ENCODE measurements at places on chromosomes 7 and 10.

DNA sequence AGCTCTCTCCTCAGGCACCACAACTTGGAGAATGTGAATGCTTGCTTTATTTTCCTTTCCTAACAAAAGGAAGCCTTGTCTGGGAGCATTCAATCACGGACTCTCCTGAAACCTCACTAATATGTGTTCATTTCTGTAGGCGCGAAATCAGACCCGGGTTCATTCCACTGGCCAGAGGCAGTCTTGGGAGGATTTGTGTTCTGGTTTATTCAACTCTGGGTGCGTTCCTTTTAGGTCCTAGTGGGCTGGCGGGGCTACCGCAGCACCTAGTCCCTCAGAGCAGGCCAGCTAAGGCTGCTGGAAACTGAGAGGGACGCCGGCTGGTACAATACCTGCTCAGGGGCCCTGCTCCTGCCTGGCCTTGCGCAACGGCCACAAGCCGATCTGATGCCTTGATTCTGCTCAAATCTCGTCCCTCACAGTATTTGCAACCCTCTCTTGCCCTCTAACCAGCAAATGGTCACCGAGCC, 7.5 kb downstream of the HOXA4 start:
- no peak for DNase-seq

DNA sequence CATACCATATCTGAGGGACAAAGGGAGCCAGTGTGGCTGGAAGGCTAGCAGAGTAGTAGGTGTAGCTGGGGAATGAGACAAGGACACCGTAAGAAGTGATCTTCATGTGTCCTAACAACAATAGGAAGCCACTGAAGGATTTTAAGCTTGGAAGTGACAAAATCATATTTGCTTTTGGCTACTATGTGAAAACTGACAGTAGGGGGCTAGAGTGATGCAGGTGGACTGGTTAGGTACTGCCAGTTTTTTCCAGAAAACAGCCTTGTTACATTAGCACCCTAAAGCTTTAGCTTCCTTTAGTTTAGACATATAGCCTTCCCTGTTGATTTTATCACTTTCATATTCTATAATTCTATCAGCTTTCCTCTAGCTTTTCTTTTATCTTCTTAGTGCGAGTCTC, 637.1 kb downstream of the ANKRD7 start:
- no peak for DNase-seq

- peak; percentile 41 for DNase-seq
Observed at GRCh38 chr10:88114368-88114767, 250.9 kb downstream of the PTEN start.

- DNase-seq: no peak
Observed at GRCh38 chr7:124059375-124059774, 26.5 kb upstream of the TMEM229A start.

GRCh38 chr10:123891144-123892071, at the start of gene CPXM2:
Gene CPXM2, minus strand, starts transcription at chr10:123891807. Its CDS starts 148 bp downstream, at chr10:123891659.
- no peak for DNase-seq

DNA sequence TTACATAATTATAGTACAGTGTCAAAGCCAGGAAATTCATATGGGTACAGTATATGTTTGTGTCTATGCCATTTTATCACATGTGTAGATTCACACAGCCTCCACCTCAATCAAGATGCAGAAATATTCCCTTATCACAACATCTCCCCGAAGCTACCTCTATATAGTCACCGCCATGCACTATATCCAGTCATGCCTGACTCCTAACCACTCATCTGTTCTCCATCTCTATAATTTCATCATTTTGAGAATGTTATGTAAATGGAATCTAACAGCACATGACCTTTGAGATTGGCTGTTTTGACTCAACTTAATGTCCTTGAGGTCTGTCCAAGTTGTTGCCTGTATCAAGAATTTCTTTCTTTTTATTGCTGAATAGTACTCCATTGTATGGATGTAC, 22.3 kb upstream of the SLC25A13 start:
- no peak for DNase-seq

GRCh38 chr7:122616951-122617350, 82.0 kb downstream of the RNF133 start:
- no peak for DNase-seq

DNA sequence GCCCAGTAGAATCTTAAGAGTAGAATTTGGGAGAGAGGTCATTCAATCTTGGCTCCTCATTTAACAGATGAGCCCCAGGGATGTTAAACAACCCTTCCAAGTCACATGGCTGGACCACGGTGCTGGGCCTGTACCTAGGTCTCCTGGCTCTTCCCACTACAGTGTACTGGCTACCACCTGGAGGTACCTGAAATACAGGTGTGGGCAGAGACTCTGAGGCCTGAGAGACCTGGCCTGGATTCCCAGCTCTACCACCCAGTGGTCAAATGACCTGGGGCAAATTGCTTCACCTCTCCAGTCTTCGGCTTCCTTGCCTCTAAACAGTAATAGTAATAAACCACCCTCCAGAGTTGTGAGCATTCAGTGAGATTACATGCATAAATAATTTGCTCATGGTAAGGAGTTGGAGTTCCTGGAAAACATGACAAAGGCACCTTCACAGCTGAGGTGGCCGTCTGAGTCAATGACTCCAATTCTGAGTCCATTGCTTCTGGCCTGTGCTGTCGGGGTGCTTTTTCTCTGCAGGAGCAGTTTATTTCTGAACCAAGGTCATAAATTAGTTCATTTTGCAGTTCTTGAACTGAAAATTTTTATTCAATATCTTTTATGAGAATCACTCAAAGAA, 2.7 kb downstream of the GOT1 start:
- DNase-seq: no peak

DNA sequence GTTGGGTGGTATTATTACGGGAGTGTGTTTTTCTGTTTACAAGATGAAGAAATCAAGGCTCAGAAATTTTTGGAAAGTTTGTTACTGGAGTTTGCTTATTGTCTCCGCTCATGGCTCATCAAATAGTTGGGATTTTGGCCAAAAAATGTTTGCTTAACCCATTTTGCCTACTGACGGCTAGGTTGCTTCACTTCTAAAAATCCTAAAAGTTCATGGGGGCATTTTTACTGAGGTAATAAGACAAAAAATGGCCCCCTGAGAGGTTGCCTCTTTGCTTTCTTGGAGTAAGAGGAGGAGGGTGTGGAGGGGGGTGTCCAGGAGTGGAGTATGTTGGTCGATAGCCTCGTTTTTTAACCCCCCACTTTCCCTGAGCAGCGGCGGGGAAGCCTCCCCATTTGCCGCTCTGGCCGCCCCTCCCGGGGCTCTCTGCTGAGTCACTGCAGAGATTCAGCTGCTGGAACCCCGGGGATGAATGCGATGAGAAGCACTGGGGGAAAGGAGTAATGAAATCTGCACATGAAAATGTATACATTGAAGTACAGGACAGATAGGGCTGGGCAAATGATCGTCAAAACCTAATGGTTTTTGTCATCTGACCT, 1.5 kb downstream of the MEST start:
- no peak for DNase-seq

- no peak for DNase-seq
Observed at GRCh38 chr7:28573059-28573553, 160.8 kb downstream of the CREB5 start.

DNA sequence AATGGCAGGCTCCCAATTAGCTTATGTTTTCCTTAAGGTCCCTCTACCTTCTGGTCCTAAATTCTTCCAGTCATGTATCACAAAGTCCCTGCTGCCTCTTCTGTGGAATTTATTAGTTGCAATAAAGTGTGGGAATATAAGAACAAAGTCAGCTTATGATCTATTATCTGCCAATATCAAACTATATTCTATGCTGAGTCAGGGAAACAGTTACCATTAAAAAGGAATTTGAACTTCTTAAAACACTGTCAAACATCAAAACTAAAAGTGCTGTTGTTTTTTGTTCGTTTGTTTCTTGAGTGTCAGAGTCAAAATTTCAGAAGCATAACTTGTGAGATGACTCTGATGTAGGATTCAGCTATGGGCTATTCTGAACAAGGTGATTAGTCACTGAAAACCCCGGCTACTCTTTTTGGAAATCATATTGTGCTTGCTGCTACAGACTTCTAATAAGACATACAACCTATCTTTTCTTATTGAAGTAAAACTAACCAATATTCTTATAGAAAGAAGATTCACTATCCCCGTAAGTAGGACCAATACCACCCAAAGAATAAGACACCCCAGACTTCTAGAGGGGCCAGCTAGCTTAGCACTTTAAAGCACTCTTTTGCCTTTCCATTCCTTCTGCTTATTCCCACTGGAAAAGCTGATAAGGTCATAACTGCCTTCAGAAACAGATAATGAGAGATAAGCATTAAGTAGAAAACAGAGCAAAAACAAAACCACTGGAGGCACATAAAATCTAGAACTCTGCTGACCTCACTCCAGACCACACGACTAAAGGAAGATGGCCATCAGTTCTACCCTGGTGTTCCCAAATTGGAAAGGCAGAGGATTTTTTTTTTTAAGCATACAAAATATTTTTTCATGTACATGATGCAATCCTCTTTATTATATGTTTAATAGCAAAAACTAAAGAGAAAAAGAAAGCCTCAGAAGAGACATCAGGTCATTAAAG, 370.6 kb downstream of the PARD3 start:
- no peak for DNase-seq

GRCh38 chr7:128666200-128666599, 5.9 kb upstream of the GARIN1A start:
- DNase-seq: no peak

DNA sequence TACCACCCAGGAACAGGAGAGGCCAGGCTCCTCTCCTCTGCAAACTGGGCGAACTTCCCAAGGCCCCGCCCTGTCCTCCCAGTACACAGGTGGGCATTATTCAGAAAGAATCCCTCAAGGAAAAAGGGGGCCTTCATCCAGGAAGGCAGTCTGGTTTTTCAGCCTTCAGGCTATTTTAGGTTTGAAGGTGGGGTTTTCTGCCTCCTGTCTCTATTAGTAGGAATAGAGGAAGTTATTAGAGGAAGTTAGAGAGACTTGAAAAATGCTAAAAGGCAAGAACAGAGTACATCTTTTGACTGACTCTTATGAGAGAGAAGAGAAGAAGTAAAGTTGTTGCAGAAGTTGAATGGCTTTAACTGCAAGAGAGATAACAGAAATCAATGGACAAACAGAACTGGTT, 250.9 kb upstream of the SORCS1 start:
- DNase-seq: no peak

DNA sequence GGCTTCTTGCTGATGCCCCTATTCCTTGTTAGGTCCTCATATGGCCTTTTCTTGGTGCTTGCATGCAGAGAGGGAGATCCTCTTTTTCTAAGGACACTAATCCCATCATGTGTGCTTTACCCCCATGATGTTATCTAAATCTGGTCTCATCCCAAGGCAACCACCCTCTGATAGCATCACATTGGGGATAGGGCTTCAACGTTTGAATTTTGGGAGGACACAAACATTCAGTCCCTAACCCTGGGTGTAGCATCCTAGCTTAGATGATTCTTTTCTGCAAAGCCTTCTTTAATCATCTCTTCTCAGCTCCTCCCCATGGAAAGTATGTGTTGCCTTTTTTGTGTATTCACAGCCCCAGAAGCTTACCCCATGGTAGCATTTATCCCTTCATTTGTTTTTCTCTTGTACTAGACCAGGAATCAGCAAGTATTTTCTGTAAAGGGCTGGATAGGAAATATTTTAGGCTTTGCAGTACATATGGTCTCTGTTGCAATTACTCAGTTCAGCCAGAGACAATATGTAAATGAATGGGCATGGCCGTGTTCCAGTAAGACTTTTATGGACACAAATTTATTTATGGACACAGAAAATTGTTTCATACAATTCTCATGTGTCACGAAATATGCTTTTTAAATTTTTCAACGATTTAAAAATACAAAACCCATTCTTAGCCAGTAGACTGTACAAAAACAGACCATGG, 101.5 kb upstream of the CSTF2T start:
- DNase-seq: no peak

- no peak for DNase-seq
Observed at GRCh38 chr7:55387062-55387965, 22.2 kb downstream of the LANCL2 start.

DNA sequence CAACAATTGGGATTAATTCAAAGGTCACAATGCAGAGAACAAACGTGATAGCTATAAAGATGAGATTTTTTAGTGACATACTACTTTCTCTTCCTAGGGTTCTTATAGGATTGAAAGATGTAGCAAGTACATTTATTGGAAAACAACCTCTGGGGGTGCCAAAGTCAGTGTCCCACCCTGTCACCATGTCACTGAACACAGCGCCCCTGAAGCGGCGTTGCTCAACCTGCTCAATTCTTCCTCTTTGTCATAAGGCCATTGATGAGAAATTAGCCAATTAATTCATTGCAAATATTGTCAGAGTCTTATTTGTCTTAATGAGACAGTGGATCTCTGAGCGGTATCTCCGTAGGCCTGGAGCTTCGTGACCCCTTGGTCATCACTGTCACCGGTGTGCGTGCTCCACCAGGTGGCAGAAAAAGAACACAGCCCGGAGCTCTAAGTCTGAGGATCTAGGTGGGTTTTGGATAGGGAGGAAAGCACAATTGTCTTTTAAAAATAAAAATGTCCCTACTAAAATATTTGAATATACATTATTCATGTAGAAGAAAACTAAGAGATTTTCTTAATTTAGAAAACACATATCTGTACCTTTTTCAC, 362.6 kb downstream of the PAXIP1 start:
- no peak for DNase-seq
